ENCODE measurements at places on chromosomes 3 and 15.

- no peak for DNase-seq
Observed at GRCh38 chr15:62262305-62262941, 97.3 kb upstream of the C2CD4B start.

GRCh38 chr3:54916732-54917131 lies 11.1 kb downstream of the LRTM1 start:
- DNase-seq: no peak

GRCh38 chr3:42805141-42805821 lies 991 bp upstream of the HIGD1A start:
- DNase-seq: no peak

DNA sequence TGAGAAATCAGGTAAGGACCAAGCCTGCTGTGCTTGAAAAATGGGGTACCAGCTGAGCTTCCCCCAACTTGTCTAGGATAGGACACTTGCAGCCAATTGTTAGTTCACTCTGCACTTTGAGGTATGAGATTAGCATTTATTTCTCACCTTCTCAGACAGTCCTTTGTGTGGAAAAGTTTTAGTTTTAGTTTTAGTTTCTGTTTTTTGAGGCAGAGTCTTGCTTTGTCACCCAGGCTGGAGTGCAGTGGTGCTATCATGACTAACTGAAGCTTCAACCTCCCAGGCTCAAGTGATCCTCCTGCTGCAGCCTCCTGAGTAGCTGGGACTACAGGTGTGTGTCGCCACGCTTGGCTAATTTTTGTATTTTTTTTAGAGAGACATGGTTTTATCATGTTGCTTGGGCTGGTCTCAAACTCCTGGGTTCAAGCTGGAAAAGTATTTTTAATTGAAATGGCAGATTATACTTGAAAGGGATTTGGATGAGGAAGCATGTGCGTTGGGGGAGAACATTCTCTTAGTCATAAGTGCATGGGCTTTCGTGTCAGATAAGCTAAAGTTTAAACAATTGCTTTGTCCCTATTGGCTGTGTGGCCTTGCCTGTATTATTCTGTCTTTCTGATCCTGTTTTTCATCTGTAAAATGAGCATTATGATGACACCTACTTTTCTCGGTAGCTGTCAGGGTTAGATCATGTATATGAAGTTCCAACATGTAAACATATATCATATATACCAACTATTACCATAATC lies 25.2 kb upstream of the CCK start:
- no peak for DNase-seq

- DNase-seq: no peak
Observed at GRCh38 chr3:38647217-38647970, 2.1 kb downstream of the SCN5A start.

Measured in activated T-helper 1 cell treated with anti-CD3 and anti-CD28 coated beads, Interleukin-2, amount 50 U/mL, for 16 hours (primary cell).